ENCODE measurements at places on chromosomes 5 and 9.

GRCh38 chr9:98285446-98285845, 30.0 kb upstream of the TBC1D2 start:
- DNase-seq = no peak

DNA sequence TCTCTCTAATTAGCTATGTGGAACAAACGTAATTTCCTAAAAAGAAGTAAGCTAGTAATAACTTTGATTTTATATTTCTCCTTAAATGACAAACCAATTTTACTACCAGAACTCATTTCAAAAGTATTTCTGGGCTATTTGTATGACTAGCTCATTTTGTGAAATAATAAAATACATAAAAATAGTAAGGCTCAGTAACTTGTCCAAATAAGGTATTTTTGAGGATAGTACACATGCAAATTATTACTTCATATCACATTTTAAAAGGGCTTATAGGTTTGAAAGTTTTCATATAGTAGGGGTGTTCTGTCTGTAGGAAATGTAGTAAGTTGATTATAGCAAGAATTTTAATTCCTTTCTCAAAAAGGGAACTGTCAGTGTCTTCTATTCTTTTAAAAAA, 26.5 kb downstream of the C9orf85 start:
- no peak for DNase-seq

- no peak for DNase-seq
Measured at GRCh38 chr9:134627417-134628353, 13.9 kb upstream of the COL5A1 start.

GRCh38 chr5:97096191-97096590, 46.2 kb downstream of the LIX1 start:
- no peak for DNase-seq

GRCh38 chr9:77953590-77953989, 78.0 kb downstream of the GNAQ start:
- DNase-seq = no peak

DNA sequence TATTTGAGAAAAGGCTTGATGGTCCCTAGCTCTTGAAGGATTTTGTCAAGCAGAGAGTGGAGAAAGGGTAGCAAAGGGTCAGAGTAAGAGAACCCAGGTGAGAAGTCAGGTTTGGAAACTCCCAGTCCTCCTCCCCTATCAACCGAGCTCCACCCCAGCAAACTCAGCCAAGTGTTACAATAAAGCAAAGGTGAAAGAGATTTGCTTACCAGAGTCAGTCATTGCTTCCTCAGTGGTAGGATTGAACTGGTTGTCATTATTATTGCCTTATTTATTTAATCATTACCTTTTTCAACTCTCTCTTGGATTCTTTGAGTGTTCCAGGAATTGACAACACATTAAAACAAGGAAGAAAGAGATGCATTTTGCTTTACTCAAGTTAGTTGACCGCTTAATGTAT, 80.5 kb downstream of the RFK start:
- DNase-seq = no peak
